ENCODE measurements at places on chromosomes 1 and 21.

DNA sequence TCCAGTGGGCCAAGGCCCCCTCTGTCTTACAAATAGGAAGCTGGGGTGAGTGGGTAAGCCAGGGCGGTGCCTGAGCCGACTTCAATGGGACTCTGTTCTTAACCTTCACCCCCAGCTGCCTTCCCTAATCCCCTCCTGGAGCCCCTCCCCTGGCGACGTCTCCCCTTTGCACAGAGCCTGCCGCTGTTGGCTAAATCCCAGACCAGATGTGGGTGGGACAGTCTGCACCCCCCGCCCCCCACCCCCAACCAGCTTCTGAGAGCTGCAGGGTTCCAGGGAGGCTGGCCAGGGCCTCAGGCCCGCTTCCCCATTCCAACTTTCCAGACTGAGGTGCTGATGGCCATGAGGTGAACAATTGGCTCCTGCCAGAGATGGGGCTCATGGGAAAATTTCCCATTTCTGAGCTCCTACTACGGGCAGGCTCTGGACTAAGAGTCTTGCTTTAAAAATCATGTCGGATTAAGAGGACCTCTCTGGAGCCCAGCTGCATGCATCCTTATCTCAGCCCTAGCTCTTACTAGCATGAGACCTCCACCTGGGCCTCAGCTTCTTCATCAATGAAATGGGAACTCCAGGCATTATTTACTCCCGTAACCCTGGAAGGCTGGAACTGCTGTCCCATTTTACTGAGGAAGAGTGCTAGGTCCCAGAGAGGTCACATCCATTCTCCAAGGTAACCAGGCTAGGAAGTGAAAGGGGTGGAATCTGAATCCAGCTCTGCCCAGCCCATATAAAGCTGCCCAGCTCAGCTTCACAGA is 6.4 kb downstream of the COL8A2 start:
- no peak for DNase-seq

GRCh38 chr21:26049803-26050202 is 120.8 kb downstream of the APP start:
- DNase-seq: no peak

- DNase-seq: no peak
Observed at GRCh38 chr1:3656450-3657095, 4.3 kb downstream of the TP73 start.

- DNase-seq: no peak
Observed at GRCh38 chr1:65467536-65467935, 47.1 kb downstream of the LEPR start.

DNA sequence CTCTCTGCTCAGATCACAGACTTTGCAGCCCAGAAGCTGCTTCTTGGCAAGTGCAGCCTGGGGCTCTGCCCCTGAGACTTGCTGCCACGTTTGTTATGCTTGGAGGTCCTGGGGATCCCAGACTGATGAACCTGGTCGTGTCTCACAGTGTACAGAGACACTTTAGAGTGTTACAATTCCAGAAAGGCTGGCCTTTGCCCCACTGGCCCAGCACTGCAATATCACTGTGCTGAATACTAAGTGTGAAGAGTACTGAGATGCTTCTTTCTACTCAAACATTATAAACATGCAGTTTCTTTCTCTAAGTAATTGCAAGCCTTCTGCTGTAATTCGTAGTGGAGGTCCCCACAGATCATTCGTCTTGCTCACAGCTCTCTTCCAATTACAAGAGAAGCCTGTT is 133.2 kb downstream of the MAP3K21 start:
- no peak for DNase-seq

DNA sequence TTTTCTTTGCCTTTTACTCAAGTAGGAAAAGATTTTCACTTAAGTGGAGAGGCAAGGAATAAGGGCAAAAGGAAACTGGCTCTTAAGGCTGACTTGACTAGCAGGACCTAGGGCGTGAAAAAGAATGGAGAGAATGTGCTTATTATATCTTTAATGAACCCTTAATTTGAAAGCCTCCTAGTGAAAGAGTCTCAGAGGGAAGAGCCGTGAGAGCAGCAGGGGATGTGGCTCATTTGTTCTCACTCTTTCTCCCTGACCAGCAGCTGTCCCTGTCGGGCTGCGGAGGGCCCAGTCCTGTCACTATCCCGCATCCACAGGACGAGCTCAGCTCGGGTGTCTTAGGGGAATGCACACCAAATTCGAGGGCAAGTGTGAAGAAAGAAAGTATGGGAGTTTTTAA is 180.1 kb downstream of the EDEM3 start:
- DNase-seq: no peak

DNA sequence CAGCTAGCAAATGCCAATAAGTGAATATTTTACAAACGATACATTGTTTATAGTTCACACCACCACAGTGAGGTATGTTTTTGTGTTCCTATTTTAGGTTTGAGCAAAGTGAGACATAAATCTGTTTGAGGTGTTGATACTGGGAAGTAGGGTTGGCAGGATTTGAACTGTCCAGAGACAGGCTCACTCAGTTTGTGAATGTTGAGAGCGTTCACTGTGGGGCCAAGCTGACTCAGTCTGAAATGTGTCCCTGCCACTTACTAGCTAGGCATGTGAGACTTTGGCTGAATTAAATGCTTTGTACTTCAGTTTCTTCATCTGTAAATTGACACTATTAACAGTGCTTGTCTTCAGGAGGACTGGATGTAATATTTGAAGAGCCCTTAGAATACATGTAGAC is 35.1 kb downstream of the DIRAS3 start:
- DNase-seq: no peak
